ENCODE measurements at places on chromosomes 12 and 14.

DNA sequence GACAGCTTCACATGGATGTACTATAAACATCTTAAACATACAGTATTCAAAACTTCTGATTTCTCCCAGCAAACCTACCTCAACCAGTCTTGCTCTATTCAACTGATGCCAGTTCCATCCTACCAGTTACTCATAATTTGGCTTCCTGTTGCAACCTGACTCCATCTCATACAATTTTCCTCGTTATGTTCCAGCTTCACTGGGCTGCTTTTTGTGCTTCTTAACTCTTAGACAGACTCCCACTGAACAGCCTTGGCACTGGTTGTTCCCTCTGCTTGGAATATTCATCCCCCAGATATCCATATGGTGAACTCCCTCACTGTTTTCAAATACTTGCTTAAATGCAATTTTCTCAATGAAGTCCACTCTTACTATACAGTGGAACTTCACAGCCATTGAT, 249.2 kb downstream of the AEBP2 start:
- no peak for DNase-seq

DNA sequence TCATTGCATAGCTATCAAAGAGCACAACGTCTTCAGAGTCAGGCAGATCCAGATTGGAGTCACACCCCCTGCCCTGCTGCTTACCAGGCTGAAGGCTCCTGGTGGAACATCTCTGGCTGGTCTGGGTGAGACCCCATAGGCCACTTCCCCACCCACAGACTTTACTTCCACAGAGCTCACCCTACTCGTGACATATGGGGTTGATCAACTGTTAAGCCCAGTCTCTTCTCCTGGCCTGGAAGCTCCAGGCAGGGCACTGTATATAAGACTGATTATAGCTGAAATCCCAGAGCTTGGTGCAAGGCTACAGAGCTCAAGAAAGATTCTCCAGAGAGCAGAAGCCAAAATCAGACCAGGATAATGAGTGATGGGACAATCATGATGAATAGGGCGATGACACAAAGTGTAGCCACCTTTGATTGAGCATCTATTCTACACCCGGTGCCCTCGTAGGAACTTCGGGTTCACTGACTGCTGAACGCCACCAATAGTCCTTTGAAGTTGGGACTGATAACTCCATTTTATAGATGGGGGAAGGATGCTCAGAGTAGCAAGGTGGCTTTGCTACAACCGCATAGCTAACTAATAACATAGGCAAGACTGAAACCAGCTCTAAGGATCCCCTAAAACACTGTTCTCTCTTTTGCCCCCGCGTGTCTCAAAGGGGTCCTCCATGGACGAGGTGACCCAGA, 287.8 kb downstream of the BCL11B start:
- no peak for DNase-seq

DNA sequence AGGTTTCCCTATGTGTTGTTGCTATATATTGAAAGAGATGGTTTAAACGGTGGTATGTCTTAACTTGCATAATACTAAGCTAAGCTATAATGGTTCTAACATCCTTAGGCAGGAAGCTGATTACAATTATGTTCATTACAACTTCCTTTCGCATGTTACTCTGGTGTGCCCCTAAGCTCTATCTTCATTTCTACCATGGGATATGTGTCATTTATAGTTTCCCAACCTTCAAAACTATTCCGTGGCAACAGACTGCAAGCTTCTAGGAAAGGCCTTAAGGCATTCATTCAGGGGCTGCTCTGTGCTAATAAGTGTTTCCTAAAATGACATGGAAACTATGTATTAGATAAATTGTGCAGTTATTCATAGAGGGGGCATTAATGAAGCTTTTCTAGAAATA, 294.6 kb downstream of the GXYLT1 start:
- DNase-seq = no peak

DNA sequence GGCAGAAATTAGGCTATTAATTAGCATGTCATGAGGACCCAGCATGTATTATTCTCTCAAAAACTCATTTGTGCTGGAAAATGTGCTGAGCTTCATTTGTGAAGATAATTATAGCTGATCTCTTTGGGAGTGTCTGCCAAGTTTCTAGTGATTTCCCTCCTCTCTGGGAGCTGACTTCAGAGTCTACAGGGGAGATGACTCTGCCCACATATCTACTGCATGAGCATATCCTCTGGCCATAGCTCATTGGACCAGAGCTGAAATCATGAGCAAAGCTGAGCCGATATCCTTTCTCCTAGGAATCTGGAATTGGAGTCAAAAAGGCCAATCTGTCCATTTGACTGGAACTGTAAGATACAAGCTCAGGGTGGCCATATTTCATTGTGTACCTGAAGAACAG, 5.9 kb downstream of the CCDC198 start:
- no peak for DNase-seq

DNA sequence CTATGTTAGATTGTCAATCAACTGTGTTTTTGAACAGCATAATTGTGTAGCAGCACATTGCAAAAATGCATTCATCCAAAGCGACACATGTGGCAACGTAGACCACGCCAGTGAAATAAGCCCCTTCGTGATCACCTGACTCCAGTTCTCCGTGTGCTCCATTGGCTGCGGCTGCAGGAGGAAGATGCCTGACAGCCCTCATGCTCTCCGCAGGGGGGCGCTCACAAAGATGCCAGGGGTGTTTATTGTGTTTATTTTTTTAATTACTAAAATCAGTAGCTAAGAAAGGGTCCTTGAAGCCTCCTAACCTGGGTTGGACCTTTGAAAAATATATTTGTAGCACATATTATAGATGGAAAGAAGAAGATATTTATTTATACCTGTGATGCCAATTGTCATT, 116.3 kb downstream of the SLC15A4 start:
- no peak for DNase-seq

- DNase-seq = no peak
Measured at GRCh38 chr14:68728342-68729106, 64.3 kb downstream of the ZFP36L1 start.
